ENCODE measurements at places on chromosomes 5 and 9.

GRCh38 chr5:307306-307705 is 14.2 kb upstream of the AHRR start:
- no peak for DNase-seq

DNA sequence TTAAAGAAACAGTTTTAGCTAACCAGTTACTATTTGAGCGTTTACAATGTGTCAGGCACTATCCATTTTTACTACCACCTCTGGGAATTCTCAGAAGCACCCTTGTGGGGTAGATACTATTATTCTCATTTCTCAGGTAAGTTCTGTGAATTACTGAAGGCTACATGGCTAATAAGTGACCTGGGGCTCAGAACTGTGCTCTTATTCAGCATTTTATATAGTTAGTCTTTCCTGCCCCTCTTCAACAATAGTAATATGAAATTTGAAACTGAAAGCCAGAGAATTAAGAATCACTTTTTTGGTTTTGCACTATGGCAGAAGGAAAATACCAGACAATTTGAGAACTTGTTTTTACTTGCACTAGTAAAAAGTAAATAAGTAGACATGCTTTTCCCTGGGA is 11.8 kb downstream of the ELL2 start:
- no peak for DNase-seq

DNA sequence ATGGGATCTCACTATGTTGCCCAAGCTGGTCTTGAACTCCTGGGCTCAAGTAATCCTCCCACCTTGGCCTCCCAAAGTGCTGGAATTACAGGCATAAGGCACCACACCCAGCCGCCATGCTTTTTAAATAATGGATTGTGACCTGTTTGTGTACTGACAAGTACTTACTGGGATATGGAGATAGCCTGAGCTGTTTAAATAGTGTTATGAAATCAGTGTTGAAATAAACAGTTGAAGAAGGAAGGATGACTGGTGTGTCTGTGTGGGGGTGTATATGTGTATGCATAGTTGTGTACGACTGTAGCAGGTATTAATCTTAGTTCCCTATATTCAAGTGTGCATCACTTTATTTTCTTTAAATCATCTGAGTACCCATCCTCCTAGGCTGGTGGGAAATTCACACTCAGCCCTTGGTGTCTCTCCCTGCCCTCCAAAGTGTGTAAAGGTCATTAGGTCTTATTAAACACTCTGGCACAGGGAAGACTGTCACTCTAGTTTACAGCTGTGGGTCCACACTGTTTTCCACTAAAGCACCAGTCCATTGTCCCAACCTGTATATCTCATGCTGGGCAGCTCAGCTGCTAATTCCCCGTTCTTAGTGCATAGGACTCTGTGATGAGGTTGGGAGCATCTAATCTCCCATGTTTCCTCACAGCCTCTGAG is 91.0 kb downstream of the SNX18 start:
- no peak for DNase-seq

GRCh38 chr9:126056312-126057021 is 270.2 kb upstream of the MVB12B start:
- DNase-seq: no peak

DNA sequence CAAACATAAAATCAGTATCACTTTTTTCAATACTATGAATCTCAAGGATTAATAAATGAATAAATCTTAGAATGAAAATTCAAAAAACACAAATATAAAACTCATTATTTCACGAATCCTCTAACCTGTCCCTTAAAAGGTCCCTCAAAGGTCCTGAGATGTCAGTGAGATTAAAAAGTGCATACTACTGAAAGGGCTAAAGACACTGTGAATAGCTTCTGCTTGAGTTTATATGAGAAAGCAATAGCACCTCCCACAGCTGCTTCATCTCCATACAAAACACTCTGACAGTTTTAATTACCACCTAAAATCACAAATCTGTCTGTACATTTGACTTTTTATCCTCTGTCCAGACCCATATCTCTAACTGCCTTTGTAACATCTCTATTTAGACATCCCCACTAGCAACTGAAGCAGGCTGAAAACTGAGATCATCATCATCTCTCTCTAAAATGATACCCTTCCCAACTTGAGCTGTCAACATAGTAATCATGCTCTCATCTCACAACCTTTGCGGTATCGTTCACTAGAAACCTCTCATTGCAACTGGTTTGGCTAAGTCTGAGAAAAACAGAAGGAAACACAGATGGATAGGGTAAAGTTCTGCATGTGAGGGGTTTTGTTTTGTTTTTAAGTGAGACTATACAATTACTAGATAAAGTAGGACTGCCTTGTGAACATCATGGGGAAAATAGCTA is 56.3 kb downstream of the TBCA start:
- no peak for DNase-seq

DNA sequence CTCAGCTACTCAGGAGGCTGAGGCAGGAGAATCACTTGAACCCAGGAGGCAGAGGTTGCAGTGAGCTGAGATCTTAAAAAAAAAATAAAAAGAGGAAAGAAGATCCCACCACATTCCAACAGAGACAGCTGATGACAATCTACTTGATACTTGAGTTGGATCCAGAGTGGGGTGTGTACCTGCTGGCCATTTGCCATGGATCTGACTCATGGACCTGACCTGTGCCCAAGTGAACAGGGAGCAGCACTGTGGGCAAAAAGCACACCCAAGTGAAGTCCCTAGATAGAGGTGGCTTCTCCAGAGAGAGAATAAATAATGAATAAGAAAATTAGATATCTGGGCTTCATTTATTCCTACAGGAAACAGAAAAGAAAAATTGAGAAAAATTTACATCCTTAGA is 81.2 kb upstream of the MIER3 start:
- no peak for DNase-seq

GRCh38 chr5:50593681-50594080 is 72.8 kb upstream of the PARP8 start:
- DNase-seq: no peak

DNA sequence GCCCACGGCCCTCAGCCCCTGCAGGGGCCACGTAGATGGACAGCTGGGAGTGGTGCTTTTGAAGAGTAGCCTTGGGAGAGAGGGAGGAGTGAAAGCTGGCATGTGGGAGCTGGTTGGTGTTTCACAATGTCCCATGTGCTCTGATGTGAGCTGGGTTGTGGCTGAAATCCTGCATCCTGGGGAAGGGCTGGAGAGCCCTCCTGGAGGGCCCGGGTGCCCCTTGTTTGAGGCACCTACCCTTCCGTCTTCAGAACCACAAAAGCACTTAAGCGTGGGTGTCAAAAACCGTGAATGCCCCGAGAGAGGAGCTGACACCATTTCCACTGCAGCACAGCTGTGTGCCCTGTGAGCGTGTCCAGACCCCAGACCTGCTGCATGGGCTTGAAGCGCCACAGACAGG is 199.1 kb upstream of the ZNF618 start:
- no peak for DNase-seq

DNA sequence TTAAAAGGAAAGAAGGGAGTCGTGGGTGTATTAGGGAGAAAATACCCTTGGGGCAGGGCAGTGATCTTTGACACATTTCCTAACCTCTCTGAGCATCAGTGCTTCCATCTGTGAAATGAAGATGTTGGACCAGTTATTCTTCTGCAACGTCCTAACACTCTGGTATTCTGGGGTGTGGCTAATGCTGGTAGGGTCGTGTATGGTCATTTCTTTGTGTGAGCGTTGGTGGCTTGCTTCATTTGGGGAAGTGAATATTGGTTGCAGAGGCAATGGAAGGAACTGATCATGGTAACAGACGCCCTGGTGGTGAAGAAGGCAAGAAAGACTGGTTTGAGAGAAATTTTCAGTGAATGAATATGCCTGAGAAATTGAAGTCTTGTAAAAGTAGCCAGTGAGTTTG is 67.9 kb upstream of the TTC23L start:
- DNase-seq: no peak

DNA sequence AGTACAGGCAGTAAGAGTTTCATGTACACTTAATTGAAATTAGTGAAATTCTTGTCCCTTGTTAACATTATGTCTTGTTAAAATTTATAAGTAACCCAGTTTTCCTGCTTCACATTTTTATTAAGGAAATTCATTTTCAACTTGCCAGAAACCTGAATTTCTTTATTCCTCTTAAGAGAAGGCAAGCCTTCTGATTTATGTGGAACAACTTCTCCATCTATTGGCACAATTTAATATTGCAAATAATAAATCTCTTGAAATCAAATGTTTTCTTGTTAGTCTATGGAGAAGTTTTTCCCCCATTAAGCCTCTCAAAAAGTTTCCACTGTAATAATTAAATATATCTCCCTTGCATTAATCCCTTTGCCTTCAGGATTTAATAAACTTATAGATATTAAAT is 33.8 kb upstream of the ACO1 start:
- DNase-seq: no peak

GRCh38 chr5:105695941-105696340 is 1974.8 kb downstream of the EFNA5 start:
- no peak for DNase-seq

- DNase-seq: no peak
These were observed 49.5 kb downstream of the KLF4 start for GRCh38 chr9:107439991-107440456.

DNA sequence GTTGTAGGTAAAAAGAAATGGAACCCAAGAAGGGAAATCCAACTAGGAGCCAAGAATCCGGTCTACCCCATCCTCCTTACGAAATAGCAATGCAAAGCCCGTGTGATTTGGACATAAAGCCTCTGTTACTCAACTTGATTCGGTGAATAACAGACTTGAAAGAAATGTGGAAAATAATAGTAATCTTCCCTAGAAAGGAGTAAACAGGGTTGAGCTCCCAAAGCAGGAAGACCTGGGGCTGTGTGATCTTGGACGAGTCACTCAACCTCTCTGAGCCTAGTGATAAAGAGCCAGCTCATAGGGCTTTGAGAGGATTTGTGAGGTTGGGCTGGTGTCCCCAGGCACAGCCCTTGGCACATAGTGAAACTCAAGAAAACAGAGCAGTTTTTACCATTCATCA is 42.7 kb upstream of the IL17B start:
- DNase-seq: no peak

- no peak for DNase-seq
These were observed 209.1 kb upstream of the TBCA start for GRCh38 chr5:77985247-77985646.

GRCh38 chr5:102278231-102278630 is 17.9 kb downstream of the SLCO4C1 start:
- no peak for DNase-seq

GRCh38 chr5:114305402-114306207 is 56.3 kb upstream of the KCNN2 start:
- no peak for DNase-seq

DNA sequence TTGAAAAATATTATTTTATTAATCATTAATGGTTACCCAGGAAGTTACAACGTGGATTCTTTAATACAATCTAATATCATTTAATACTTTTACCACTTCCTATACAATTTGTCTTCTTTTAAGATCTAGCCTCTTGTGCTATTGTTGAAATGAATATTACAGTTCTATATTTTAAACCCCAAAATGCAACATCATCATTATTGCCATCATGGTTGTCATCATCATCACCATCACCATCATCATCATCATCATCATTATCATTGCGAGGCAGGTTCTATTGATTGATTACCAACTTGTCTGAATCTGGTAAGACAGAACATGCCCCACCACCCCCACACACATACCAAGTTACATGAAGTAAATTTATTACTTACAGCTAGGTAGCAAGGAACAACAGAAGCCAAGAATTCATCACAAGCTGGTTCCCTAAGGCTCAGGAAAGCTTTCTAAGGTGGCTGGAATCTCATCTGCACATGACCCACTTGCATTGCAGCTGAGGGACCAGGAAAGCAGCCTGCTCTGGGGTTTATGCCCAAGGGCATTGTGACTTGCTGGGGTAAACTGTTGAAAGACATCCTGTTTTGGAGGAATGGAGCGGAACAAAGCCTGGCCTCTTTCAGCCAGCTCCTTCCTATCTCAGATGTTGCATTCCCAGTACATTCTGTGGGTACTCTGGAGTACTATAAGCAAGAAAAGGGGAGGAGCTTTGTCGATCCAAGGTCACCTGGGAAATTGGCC is 418.1 kb downstream of the PRR16 start:
- no peak for DNase-seq

GRCh38 chr5:179227229-179227579 is 118.1 kb downstream of the ADAMTS2 start:
- DNase-seq: no peak

DNA sequence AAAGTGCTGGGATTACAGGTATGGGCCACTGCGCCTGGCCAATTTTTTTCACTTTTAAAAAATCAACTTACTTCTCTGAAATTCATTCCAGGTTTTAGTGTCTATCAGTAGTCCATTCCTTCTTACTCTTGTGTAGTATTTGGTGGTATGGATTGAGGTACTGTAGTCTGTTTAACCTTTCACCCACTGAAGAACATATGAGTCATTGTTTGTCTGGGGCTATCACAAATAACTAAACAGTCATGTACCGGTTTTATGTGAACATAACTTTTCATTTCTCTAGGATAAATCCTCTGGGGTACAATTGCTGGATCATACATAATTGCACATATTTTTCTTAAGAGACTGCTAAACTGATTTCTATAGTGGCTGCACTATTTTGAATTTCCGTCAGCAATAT is 1188.0 kb upstream of the CDH9 start:
- DNase-seq: no peak

GRCh38 chr9:126114409-126114760 is 212.2 kb upstream of the MVB12B start:
- DNase-seq: no peak

DNA sequence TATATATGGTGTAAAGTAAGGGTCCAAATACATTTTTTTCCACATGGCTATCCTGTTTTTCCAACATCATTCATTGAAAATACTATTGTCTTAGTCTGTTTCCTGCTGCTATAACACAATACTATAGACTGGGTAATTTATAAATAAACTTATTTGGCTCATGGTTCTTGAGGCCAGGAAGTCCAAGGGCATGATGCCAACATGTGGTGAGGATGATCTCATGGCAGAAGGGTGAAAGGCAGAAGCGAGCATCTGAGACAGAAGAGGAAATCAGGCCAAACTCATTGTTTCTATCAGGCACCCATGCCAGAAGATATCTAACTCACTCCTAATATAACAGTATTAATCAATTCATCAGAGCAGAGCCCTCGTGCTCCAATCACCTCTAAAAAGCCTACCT is 42.6 kb downstream of the ANKRD55 start:
- peak; percentile 38 for DNase-seq

DNA sequence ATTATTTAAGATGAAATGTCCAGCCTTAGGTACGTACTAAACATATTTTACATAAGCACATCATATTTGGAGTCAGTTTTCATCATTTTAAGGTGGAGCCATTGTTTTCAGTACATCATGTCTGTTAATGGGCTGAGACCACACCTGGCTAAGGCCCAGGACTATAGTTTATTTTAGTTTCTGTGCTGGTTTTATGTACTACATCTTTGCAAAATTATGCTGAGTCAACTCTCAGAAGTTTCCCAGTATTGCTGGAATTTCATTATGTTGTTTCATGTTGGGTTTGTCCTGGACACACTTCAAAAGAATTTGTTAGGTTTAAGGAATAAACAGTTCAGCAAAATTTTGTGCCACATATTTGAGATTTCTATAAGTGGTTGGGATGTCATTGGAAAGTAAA is 171.2 kb downstream of the CCDC171 start:
- DNase-seq: no peak

GRCh38 chr5:78486218-78486617 is 125.8 kb downstream of the SCAMP1 start:
- DNase-seq: no peak

- no peak for DNase-seq
These were observed 115.6 kb upstream of the IRX4 start for GRCh38 chr5:1998348-1998669.
